ENCODE measurements at places on chromosomes 7 and 10. TPM values are rescaled to one million over a fixed set of nuclear protein-coding genes. Genes with fewer than 3 reads are reported as not detected.
A peak's percentile ranks its signal among the peaks of the same experiment; 100 is the strongest.

DNA sequence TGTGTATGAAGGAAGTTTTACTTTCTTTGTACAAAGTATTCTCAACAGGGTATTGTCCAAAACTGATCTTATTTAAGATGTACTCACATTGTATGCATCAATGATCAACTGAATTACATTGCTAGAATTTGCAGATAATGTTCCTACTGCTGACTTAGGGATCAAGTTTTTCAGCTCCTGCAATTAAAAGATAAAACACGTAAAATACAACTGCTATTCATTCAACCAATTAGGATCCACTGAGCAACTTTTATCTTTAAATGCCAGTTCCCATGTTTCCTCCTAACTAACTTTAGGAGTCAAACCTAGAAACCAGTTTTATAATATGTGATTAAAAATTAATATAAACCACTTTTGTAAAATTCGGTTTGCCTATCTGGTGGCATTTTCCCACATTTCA is 35.9 kb downstream of the ITGB1 start:
- no peak for DNase-seq

- no peak for DNase-seq
Observed at GRCh38 chr7:106678795-106679152, 17.8 kb upstream of the CCDC71L start.

The LIPJ gene
- total RNA-seq, result not detected

DNA sequence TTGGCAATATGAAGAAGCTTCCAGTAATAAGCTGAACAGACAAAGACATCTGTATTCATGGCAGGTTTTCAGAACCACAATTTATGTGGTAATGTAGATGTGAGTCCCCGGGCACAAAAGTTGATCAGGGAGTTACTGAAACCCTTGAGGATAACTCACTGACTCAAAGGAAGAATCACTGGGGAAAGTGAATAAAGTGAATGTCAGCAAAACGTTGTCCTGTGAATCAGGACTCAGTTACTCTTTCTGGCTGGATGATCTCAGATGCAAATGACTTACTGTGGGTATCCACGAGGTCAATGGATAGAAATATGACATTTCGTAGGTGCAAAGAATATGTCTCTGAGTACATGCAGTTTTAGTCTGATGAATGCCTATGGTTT is 172.8 kb upstream of the CTBP2 start:
- no peak for DNase-seq

The SEMA3D gene
- 49.0 TPM for total RNA-seq

- no peak for DNase-seq
Observed at GRCh38 chr10:34658934-34659333, 156.2 kb downstream of the PARD3 start.

DNA sequence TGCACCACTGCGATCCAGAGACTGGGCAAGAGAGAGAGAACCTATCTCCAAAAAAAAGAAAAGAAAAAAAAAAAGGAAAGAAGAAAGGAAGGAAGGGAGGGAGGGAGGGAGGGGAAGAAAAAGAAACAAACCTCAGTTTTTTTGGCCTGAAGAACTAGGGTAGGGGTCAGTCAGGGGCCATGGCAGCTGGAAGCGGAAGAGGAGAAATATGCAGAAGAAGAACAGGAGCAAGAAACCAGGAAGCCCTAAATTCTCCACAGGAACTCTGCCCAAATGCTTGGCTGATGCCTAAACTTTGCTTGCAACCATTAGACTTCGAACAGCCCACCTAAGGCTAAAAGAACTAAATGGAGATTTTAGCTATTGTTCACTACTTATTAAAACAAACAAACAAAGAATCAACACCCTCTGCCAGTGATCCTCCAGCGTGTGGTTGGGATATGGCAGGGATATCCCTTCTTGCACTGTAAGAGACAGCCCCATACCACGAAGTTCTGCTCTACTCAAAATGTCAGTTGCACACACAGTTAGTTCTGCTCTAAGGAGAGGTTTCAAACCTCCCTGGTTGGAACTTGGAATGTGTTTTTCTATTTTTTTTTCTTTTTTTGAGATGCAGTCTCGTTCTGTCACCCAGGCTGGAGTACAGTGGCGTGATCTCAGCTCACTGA is 139.5 kb downstream of the FAM107B start:
- DNase-seq, result peak; percentile 24

GRCh38 chr10:132715776-132716680 is 69.9 kb downstream of the NKX6-2 start:
- DNase-seq, result peak; percentile 3

DNA sequence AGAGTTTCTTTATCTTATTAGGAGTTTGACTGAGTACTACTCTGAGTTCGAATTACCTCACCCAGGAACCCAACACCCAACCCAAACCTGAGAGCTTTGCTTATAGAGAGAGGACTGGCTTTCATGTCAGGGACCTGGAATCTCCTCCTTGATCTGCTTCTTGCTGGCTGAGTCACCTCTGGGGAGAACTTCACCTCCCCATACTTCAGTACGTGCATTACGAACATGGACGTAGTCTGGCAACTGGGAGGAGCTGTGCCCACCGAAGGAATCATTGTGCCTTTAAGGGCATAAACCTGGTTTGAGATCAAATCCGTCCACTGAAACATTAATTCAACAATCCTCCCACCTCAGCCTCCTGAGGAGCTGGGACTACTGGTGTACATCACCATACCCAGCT is 12.2 kb upstream of the PSAP start:
- DNase-seq, result no peak

DNA sequence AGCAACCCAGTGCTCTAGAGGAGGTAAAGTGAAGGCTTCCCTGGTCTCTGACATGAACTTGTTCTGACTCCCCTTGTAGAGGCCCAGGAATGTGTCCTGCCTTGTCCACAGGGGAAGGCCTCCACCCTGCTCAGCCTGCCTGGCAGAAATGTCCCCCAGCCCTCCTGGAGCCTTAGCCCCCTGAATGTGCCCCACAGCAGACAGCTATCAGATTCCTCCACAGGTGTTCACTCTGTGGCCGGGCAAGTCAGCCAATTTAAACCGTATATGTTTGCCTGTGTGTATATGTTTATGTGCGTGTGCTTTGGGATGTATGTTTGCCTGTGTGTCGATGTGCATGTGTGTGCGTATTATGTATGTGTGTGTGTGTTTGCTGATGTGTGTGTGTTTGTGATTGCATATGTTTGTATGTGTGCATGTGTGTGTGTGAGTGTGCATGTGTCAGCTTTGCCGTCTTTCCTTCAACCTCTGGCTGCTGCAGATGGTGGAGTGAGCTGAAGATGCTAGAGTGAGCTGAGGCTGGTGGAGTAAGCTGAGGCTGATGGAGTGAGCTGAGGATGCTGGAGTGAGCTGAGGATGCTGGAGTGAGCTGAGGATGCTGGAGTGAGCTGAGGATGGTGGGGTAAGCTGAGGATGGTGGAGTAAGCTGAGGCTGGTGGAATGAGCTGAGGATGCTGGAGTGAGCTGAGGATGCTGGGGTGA is 68.9 kb upstream of the ANTXRL start:
- DNase-seq, result no peak
